ENCODE measurements at places on chromosomes 6 and 20.

DNA sequence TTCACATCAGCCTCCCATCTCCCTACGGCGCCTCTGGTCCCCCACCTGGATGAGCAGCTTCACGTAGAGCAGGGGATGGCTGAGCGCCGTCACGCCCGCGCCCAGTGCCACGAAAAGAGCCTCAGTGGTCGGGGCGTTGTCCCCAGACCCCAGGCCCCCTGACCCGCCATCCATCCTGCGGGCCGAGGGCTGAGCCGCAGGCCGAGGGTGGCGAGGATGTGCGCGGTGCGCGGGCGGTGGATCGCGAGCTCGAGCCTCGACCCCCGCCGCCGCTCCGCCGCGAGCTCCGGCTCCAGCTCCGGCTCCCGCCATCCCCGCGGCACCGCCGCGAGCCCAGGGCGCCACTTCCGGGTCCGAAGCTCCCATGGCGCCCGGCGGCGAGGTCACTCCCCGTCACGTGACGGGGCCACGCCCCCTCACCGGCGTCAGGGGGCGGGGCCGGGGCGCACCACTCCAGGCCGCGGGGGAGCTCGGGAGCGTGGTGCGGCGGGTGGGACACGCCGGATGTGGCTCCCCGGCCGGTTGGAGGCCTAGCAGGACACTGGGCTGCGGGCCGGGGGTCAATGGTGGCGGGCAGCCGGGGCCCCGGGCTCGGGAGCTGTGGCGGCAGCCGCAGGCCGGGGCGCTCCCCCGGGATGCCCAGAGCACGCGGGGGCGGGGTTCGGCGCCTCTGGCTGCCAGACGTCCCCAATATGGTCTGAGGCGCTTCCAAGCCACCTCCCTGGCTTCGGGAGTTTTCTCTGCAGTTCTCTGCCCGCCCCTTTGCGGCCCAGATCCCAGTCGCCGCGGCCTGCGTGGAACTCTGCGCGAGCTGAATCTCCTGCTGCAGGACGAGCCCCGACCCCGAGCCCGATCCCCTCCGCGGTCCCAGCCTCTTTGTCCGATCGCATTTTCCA, at the start of gene MTCH1:
TSS of gene MTCH1 (minus strand) at position 389 of the 896 bp plus-strand sequence. CDS start at position 366, 23 bp downstream.
- DNase-seq: peak; percentile 86

- no peak for DNase-seq
These were observed 3.8 kb upstream of the TRIB3 start for GRCh38 chr20:376750-377149.

GRCh38 chr20:19022791-19023448, 189.5 kb upstream of the SLC24A3 start:
- DNase-seq: no peak

- DNase-seq: no peak
These were observed 50.9 kb downstream of the JARID2 start for GRCh38 chr6:15296735-15297134.
